NCI-H2107 (cell line): ENCODE measurements at places on chromosomes 2 and 18.

GRCh38 chr2:166167449-166167848 is 39.6 kb upstream of the SCN1A start:
- DNase-seq = no peak

GRCh38 chr18:13309748-13310670 is 91.4 kb downstream of the LDLRAD4 start:
- no peak for DNase-seq

GRCh38 chr2:100819370-100820272 is at the start of gene NPAS2:
NPAS2 (plus strand) TSS chr2:100820139; CDS start chr2:100904755, 84,616 bp downstream.
- DNase-seq = no peak

GRCh38 chr18:31658670-31659575 is 25.5 kb downstream of the B4GALT6 start:
- no peak for DNase-seq

DNA sequence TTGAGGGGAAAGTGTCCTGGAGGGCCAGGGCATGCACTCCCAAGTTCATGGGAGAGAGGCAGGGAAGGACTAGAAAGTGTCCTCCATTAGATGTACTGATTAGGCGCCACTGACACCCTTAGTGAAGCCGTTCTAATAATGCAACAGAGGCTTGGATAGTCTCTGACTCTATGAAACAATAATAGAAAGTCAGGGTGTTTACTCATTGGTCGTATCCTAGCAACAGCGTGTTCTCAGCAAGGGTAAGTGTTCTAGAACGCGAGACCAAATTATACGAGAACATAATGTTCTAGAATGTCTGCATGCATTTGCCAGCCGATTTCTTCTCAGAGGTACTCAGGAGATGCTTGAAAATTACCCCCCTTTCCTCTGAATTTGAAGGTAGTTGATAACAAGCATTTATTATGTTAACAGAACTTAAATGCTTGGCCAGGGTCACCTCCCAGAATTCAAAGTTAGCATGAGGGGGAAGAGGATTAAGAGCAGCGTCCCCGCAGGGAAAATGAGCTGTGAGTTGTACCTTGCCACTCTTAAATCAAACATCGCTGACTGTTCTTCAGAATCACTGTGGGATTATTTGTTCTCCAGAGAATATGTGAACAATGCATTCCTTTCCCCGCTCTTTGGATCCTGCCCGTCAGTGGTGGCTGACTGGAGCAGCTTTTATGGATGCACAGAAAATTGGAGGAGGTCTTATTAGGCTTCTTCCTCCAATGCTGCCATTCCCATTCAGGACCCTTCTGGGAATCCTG is 33.7 kb upstream of the PDIA6 start:
- no peak for DNase-seq

DNA sequence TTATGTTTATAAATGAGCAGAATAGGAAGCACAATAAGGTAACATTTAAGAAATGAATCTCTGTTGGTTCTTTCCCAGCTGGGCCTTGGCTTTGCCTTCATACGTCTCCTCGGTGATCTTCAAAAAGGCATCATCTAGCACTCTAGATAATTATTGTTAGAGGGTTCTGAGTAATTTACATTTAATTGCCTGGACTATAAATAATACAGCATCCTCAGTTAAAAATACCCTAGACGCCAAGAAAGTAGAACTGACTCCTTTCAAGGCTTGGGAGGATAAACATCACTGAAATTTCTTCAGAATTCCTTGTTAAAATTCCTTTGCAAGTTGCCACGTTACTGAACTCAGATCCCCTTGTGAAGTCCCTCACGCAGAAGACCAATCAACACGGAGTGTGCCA is 199.7 kb upstream of the BOD1L2 start:
- DNase-seq = no peak

DNA sequence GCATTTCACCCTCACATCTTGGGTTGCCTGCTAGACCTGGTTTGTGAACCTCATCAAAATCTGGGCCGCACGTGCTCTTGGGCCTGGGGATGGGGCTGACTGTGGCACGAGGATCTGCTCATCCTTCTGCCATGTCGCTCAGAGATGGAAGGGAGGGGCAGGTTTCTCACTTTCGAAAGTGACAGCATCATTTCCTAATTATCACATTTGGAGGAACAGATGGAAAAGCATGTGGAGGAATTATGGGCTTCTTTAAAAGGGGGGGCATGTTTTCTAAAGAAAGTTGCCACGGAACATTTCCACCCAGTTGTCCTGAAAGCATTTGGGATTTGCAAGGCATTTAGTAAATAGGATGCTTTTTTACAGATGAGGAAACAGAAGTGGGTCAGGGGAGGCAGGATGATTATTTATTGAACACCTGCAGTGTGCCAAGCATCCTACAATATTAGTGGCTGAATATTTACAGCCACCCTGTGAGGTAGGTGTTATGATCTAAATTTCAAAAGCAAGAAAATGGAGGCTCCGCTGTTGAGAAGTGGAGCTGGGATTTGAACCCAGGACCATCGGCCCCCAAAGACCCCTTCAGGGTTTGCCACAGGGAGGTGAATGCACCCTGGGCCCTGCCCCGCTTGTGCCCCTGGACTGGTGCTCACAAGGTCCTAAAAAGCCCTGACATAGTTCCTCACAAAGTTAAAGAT is 104.2 kb upstream of the MYCN start:
- no peak for DNase-seq

GRCh38 chr2:186187854-186188253 is 298.2 kb upstream of the ZC3H15 start:
- DNase-seq = no peak

- DNase-seq = no peak
These were observed 168.5 kb upstream of the ZSWIM2 start for GRCh38 chr2:187017438-187017837.

GRCh38 chr2:197164141-197164754 is 146.3 kb downstream of the ANKRD44 start:
- DNase-seq = no peak

DNA sequence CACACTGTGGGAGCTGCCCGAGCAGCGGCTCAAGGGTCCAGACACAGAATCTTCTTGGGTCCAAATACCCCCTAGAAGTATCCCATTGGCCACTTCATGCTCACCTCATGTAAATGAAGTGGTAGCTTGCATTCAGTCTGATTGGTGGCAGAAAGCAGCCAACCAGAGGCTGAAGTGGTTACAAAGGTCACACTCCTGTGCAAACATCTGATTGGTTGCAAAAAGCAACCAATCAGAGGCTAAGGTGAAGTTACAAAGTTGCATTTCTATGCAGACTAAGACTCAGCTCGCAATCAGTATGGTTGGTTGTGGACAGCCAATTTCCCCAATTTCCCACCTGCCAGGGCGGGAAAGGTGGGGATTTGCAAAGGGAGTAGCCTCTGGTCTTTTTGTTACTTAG is 94.3 kb downstream of the DGKD start:
- DNase-seq = no peak

- DNase-seq = no peak
These were observed 92.7 kb upstream of the FN1 start for GRCh38 chr2:215528555-215528954.

- no peak for DNase-seq
These were observed 16.1 kb upstream of the OTX1 start for GRCh38 chr2:63034526-63034925.

- no peak for DNase-seq
These were observed 8.7 kb downstream of the NPPC start for GRCh38 chr2:231917280-231918066.

- DNase-seq = no peak
These were observed 5.2 kb downstream of the D2HGDH start for GRCh38 chr2:241739651-241740050.

DNA sequence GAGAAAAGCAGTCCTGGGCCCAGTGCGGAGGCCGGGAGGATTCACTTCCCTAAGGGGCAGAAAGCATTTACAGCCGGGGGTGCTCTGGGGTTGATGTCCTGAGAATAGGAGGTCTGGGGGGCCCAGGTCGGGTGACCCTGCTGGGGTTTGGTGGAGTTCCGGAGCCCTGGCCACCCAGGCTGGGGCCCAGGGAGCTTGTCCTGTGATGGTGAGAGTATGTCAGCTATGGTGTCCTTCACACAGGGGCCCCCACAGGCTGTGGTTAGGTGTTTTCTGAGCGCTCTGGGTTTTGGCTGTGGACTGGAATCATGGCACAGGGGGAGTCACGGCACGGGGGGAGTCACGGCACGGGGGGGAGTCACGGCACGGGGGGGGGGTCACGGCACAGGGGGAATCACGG is 54.5 kb upstream of the TMEM18 start:
- no peak for DNase-seq
